Activated CD4-positive, alpha-beta T cell treated with anti-CD3 and anti-CD28 coated beads, Interleukin-2, amount 10 ng/mL, durations not matched to agents 24 days and 14 days (primary cell): ENCODE measurements at places on chromosomes 7 and 10. TPM values are rescaled to one million over a fixed set of nuclear protein-coding genes. Genes with fewer than 3 reads are reported as not detected.

Gene CAV1
- total RNA-seq, result 0.12 and 0.17 TPM in 2 replicates

Gene GIGYF1
- total RNA-seq, result 48.8 and 52.2 TPM in 2 replicates

Gene C10orf67
- 0.07 and 0.16 TPM in 2 replicates for total RNA-seq

Gene SORBS1
- total RNA-seq, result 0.66 and 0.77 TPM in 2 replicates

- H3K4me1 ChIP-seq, result no peaks in the 10 kb centered on the region
- H3K27me3 ChIP-seq, result no peaks in the 10 kb centered on the region
- no peaks in the 10 kb centered on the region for H3K36me3 ChIP-seq
- no peak for DNase-seq
- no peak overlapping the region for H3K27ac ChIP-seq
Measured at GRCh38 chr7:71402684-71403083, 270.7 kb downstream of the GALNT17 start.

DNA sequence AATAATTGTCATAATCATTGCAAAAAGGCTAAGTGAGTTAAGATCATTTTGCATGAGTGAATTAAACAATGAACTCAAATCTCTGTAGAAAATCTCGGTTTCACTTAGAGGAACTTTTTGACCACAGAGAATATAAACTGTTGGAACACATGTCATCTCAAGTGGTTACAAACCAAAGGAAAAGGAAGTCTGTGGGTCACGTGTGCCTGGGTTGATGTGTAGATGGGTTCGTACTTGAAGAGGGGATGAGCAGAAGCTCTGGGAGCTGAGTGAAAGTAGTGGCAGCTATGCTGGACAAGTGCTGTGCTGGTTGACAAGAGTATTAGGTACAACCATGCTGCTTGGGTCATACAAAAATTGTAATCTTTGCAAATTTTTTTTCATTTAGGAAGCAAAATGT, 35.0 kb downstream of the GLRX3 start:
- peaks cover 29% of the 10 kb centered on the region for H3K4me1 ChIP-seq
- H3K27ac ChIP-seq, result peak overlapping the region; percentile 2
- H3K27me3 ChIP-seq, result no peaks in the 10 kb centered on the region
- DNase-seq, result peak; percentile 86

GRCh38 chr10:8225187-8225586, 170.7 kb downstream of the GATA3 start:
- no peak overlapping the region for H3K4me3 ChIP-seq
- peaks cover 4% of the 10 kb centered on the region for H3K27me3 ChIP-seq
- peaks cover 20% of the 10 kb centered on the region for H3K4me1 ChIP-seq
- H3K27ac ChIP-seq, result no peak overlapping the region

DNA sequence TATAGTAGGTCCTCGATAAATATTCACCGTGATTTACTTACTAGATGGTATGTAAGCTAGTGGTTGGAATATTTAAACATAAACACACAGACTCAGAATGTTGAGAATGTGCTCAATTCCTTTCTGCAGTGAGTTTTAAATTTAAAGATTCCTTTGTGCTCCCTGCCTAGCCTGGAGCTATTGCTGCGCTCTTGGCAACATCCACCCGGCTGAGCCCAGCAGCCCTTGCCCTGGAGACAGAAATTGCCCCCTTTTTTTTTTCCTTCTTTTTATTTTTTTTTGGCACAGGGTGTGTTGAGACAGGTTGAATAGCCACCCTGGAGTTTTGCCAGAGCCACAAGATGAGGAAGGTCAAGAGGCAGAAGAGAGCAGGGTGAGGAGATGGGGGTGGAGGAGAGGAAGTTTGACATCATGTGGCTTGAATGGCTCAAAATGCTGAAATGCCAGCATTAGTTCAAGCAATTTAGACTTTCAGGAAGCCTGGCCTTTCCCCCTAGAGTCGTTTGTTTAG, 180.8 kb downstream of the PRKCQ start:
- no peak for DNase-seq
- H3K27me3 ChIP-seq, result peaks cover under 1% of the 10 kb centered on the region
- no peak overlapping the region for H3K27ac ChIP-seq

DNA sequence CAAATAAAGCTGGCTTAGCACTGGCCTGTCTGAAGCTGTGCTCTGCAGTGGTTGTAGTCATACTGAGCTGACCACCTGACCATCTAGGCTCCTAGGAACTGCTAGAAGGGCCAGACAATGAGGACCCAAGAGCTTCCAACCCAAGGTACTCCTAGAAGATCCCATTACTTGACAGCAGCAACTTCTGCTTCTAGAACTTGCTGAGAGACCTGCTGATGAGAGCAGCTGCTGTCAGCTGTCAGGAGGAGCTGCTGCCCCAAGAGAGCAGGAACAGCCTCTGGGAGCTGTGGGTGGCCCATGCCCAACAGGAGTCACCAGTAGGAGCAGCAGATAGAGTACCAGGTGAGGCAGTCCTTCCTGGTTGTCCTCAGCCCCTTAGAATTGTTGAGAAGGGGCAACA, 70.2 kb downstream of the RBM20 start:
- H3K27ac ChIP-seq, result no peak overlapping the region
- no peaks in the 10 kb centered on the region for H3K4me1 ChIP-seq
- H3K36me3 ChIP-seq, result no peaks in the 10 kb centered on the region
- H3K27me3 ChIP-seq, result peaks cover 2% of the 10 kb centered on the region
- no peak for DNase-seq
- H3K4me3 ChIP-seq, result no peak overlapping the region
